ENCODE measurements at places on chromosomes 7 and 10.

DNA sequence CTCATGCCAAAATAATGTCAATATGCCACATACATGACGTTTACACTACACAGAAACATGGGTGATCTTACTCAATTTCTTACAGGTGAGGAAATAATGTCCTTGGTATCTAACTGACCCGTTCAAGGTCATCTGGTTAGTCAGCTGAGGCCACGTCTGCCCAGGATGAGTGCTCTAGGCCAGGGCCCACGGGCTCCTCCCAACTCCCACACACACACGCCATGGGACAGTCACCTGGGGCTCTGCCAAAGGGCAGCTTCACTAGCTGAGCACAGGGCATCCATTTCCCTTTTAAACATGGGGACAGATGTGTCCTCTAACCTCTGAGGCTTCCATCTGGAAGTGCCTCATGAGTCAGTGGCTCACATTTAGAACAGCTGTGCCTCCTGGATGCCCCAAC, 123.9 kb downstream of the TNS3 start:
- no peak for DNase-seq

GRCh38 chr7:143239813-143240212, 18.0 kb downstream of the TAS2R40 start:
- DNase-seq = no peak

DNA sequence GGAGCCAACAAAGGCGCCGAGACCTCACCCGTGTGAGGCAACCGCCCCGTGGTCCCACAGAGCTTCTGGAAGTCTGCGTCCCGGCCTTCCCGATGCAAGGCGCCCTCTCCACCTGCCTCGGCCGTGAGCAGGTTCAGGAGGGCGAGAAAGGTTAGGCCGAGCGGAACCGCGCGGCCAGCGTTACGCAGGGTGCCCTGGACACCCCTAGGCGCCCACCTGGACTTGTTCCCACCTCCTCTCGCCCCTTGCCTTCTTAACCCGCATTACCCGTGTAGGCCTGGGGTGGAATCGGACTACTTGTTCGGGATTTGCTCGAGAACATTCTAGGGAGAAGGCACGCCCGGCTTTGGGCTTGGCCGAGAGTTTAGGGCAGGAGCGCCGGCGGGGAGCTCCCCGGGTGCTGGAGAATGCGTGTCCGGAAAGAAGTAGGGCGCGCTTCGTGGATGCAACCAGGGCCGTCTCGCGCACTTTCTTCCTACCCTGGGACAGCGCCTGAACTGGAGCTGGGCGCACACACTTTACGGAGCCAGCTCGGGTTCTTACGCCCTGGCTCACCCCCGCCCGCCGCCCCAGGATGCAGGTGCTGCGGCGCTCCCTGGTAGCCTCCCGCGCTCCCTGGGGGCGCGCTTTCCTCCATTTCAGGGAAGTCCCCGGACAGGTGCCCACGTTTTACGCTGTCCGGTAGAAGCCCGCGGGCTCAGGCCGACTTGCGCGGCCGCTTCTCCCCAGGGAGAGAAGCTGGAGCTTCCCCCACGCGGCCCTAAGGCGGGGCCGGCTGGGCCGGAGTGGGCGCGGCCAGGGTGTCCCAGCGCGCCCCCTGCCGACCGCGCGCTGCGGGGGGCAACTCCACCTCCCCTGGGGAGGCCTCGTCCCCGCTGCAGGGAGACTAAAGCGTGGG, 74.5 kb downstream of the INSIG1 start:
- no peak for DNase-seq

DNA sequence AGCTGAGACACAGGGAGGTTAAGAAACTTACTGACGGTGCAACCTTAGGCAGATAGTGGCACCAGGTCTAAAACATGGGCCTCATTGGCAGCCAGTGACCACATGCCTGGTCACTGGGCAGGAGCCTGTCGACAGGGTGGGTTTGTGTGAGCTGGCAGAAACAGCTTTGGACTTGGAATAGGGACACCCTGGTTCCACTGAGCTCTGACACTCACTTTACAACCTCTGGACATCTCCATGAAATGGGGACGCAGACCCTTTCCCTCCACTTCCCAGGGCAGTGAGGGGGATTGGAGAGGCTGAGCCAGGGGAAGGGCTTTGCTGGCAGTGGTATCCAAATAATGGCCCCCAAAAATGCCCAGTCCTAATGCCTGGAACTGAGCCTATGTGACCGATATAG, 49.7 kb downstream of the OAT start:
- no peak for DNase-seq

GRCh38 chr10:20380401-20380800, 516.7 kb downstream of the NEBL start:
- DNase-seq = no peak

DNA sequence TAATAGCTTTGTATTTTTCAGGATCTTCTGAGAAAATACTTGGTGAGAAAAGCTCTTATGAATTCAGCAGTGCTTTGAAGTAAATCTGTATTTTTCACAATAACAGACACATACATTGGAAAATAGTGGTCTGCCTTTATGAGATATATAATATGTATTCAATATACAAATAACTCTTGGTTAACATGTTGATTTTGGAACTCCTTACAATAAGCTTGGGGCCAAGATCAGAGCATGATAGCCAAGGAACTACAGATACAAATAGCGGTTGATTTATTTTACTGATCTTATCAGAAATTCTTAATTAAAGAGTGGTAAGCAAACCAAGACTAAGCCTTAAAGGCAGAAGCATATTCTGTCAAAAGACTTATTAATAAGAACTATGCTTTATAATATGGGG, 24.5 kb upstream of the NXPH1 start:
- DNase-seq = no peak

- no peak for DNase-seq
These were observed 261.5 kb downstream of the KLF6 start for GRCh38 chr10:3523309-3524050.

DNA sequence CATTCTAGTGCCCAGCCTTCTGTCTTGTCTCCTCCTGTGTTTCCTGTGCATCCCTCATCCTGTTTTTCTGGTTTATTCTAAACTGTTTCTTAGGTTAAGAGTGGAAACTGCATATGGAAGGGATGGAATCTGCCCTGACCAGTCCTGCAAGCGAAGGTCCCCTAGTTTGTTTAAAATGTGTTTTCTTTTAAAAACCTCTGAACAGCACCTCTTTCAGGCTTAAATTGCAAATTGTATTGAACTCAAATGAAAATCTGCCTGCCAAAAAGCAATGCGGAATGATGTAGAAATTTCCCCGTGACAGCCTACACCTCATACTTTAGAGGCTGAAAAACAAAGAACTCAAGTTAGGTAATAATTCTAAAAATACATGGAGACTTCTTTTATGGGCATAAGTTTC, 222.8 kb upstream of the IMMP2L start:
- no peak for DNase-seq

DNA sequence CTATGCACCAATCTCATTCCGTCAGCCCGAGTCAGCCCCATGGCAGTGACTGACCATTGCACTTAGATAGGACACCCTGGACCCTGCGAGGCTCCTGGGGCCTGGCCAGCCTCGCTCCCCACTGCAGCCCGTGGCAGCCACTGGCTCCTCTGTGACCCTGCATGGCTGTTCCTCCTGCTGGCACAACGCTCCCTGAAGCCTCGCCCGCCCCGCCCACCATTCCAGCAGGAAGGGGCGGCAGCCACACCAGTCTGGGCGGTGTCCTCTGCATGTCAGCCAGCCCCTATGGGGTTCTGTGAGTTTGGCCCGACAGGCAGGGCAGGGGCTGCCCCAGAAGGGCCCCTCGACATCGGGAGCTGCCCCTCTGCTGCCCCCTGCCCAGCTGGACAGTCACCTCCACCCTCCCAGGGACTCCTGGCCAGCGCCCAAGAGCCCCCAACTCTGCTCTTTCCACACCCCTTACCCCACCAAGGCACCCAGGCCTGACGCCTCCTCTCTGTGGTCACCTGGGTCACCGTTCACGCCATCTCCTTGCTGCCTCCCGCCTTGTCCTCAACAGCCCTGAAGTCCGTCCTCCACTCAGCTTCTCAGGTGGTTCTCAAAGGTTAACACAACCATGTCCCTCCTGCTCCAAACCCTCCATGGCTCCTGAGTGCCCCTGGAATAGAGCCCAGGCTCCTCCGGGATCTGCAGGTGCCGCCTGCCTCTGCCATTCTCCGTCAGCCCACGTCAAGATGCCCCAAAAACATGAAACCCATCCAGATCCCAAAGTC, 103.5 kb downstream of the MICALL2 start:
- no peak for DNase-seq

DNA sequence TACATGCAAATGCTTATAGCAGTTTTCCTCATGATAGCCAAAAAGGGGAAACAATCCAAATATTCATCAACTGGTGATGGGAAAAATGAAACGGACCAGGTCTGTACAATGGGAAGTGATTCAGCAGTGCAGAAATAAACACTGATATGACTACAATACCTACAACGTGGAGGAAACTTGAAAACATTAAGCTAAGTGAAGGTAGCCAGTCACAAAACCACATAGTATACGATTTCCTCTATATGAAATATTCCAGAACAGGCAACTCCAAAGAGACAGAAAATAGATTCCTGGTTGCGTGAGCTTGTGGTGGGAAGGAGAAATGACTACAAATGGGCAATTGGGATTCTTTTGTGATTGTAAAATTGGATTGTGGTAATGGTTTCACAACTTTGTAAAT, 263.1 kb upstream of the PITRM1 start:
- no peak for DNase-seq

DNA sequence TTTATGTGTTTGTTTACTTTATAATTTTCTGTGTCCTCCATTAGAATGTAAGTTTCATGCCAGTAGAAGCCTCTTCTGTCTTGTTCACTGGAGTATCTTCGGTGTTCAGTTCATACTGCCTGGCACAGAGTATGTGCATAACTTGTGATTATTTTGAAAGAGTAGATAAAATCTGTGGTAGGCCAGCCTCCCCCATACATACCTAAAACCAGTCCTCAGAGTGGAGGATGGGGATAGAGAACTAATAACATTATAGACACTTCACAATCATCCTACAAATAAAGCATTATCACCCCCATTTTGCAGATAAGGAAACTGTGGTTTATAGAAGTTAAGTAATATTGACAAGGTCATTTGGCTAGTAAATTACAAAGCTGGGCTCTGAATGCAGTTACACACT, 28.0 kb downstream of the VIM start:
- DNase-seq = no peak

GRCh38 chr10:79331709-79332108, 15.6 kb upstream of the PPIF start:
- DNase-seq = peak; percentile 79

- DNase-seq = no peak
These were observed 155.2 kb upstream of the NRP1 start for GRCh38 chr10:33489501-33490176.

- DNase-seq = no peak
These were observed 91.2 kb upstream of the RET start for GRCh38 chr10:42985436-42986316.

- DNase-seq = no peak
These were observed 189.7 kb downstream of the KIF20B start for GRCh38 chr10:89891006-89891535.

GRCh38 chr7:71846160-71846559, 566.0 kb downstream of the CALN1 start:
- no peak for DNase-seq

GRCh38 chr10:128451879-128452278, 325.7 kb upstream of the MKI67 start:
- no peak for DNase-seq

GRCh38 chr7:75987026-75987804, 7.2 kb downstream of the TMEM120A start:
- DNase-seq = no peak

DNA sequence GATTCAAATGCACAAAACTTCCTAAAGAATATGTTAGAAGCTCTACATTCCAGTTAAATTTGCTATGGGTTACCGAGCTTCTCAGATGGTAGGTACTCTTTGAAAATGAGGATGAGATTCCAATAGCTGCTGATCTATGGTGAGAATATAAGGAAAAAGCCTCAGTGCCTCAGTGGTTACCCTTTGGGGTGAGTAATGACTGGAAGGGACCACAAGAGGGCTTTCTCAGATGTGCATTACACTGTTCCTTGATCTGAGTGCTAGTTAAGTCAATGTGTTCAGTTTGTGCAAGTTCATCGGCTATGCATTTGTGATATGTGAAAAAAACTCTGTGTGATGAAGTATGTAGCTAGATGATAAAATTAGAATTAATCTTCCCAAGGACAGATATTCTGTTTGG, 3.5 kb downstream of the NRCAM start:
- peak; percentile 5 for DNase-seq

GRCh38 chr10:84152769-84153168, 13.5 kb downstream of the GHITM start:
- no peak for DNase-seq

DNA sequence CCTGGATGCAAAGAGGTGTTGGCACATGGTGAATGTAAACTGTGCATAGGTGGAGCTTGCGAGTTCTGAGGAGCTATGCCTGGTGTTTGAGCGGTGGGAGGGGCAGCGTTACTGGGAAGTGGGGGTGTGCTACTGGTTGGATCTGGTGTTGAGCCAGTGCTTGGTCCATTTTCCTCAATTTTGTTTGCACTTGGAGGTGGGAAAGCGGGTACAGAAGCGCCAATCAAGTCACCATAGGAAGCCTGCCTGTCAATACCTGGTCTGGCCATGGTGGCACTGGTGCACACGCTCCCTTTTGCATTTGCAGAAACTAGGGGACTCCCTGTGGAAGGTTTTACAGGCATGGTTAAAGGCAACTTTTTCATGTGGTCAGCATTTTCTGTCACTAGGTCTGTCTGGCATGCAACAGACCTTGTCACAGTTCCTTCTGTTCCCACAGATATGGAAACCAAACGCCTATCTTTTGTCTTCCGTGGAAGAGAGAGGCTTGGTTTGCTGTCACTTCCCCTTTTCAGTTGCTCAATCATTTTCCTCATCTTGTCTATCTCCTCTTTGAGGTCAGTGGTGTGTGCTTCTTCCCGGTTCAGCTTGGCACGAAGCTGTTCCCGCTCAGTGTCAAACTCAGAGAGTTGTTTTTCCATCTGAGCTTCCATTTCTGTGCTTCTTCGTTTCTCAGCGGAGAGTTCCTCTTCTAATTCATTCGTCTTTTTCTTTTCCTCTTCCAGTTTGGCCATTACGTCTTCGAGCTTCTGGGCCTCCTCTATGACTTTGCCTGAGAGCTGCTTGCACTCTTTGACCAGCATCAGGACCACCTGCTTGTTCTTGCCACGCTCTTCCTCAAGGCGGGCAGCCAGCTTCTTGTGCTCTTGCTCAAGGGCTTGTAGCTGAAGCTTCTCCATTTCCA, 81.1 kb downstream of the CTTNBP2 start:
- DNase-seq = peak; percentile 5

GRCh38 chr7:968205-969105, 6.9 kb downstream of the COX19 start:
- no peak for DNase-seq

GRCh38 chr10:87575851-87576250, 71.2 kb downstream of the MINPP1 start:
- no peak for DNase-seq

DNA sequence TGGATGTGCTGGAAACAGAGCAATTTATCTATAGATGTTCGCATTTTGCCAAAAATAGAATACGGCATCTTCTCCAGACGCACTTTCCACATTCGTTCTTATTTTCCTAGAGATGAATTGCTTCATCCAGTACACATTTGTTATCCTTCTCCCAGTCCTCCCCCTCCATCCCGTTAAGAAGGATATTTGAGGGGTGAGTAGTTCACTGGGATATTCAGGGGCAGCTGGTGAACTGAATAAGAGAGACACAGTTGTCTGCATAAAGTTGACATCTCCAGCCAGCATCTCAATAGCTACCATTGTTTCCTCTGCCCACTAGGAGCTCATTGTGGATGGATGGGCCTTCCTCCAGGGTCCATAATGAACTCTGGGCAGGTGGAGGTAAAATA, 456.8 kb upstream of the NRP1 start:
- DNase-seq = no peak

- no peak for DNase-seq
These were observed 193.1 kb downstream of the FGFR2 start for GRCh38 chr10:121405096-121405495.

Data from CD4-positive, alpha-beta T cell treated with Interleukin-1 beta for 1 hour (primary cell).